T47D (cell line): ENCODE measurements at places on chromosomes 2 and 18.

DNA sequence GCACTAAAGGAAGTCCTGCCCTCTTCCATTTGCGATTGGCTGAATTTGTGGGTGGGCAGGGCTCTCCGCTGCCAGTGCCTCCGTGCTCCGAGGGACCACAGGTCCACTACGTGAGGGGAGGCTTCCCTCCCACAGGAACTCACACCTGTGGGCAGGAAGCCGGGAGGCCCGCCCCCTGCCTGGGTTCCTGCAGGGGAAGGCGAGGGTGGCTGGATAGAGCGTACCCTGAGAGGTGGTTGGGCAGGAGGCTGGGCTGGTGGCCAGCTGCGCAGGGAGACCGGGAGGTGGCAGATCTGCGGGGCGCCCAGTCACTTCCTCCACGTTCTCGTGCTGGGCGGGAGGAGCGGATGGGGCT lies 47.0 kb upstream of the PTH2R start:
- DNase-seq: no peak

DNA sequence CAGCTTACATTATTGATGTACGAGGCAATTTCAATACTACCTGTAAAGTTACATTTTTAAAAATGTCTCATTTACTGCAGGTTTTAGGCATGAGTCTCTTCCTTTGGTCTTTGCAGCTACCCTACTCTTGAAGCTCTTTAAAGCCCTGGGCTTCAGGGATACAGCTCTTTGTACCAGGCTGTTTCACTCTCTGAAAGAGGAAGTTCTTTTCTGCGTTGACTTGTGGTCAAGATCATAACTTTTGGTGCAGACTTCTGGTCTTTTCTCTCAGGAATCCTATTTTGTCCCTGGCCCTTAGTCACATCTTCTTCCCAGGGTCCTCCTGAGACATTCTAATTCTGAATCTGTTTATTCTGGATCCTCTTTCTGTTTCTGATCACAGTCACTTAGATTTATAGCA lies 16.6 kb upstream of the HRH4 start:
- DNase-seq: no peak

DNA sequence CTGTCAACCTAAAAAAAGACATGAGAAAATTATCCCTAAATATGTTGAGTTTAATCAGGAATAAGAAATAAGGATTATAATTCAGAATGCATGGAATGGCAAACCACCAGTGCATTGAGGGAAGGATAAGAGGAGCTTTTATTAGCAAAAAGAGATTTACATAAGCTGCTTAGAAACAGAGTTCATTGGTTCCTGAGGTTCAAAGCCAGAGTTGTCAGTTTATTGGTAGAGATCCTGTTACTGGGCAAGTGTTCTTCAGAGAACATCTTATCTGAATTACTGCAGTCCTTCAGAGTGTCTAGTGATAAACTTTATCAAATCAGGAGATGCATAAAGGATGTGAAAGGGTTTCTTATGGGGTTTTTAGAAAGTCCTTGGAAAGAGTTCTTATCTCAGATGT lies 76.0 kb upstream of the MEX3C start:
- no peak for DNase-seq

GRCh38 chr2:148253685-148254084 lies 232.8 kb downstream of the MBD5 start:
- DNase-seq: peak; percentile 26

DNA sequence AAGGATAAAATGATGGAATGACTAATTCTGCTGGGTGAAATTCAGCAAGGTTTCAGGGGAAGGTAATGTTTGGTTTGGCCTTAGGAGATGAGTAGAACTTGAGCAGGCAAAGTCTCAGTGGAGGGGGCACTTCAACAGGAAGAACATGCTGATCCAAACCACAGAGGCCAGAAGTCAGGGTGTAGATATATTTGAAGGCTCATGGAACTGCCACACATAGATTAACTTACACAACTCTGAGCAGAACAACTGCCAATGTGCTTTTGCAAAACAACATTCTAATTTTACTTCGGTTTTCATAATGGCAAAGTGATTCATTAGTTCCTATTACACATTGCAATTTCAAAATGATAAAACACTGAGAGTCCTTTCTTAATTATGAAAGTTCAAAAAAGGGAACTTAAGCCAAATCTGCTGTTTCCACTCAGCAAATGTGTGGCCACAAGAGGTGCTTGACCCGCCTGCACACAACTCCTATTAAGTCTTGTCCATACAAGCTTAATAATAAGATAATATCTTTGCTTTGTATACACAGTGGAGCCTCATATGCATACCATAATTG lies 284.8 kb downstream of the MREG start:
- no peak for DNase-seq
